ENCODE measurements at places on chromosomes 12 and 14.

GRCh38 chr14:29587046-29587445 lies 340.6 kb downstream of the PRKD1 start:
- DNase-seq, result no peak

- no peak for DNase-seq
These were observed 69.3 kb downstream of the COCH start for GRCh38 chr14:30943694-30944093.

DNA sequence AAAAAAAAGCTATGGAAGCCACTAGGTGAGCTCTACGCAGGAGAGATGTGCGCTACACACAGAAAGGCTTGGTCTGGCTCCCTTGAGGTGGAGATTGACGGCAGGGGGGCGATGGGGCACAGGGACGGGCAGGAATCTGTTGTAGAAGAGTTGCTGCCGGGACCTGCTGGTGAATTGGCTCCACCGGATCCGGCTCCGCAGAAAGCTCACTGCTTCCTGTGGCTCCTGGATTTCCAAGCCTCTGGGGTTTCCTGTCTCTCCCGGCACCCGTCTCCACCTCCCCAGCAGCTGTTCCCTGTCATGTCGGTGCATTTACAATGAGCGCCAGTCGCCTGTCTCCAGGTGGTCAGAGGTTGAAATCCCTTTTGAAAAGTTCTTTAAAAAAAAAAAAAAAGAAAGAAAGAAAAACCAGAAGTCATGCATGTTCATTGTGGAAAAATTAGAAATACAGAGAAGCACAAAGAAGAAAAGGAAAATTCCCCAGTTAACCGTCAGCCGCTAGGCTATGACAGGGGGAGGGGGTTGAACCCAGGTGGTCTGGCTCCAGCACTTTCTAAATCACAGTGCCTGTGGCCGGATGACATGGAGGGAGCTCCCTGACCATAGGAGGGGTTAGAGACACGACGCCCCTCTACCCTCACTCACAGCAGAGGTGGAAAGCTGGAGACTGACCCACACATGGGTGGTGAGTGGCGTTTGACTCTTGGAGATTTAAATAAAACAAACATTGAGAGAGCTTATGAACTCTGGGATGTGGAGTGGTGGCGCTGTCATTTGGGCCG lies 20.8 kb downstream of the FAM222A start:
- peak; percentile 75 for DNase-seq

GRCh38 chr14:96592591-96593386 lies 90.6 kb downstream of the PAPOLA start:
- DNase-seq, result peak; percentile 77

DNA sequence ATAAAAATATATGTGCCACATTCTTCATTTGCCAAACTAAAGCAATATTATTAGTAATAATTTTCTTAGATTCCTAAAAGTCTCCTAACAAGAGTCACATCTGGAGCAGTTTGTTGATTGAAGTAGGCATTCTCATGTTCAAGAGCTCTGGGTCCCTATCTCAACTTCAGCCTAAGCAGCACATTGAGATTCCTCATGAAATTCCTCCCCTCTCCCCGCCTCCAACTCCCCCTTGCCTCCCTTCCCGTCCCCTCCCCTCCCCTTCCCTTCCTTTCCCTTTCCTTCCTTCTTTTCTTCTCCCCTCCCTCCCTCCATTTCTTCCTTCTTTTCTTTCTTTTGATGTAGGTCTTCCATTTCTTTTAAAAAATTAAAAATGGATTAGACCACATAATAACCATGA lies 48.7 kb upstream of the NAV3 start:
- no peak for DNase-seq

- no peak for DNase-seq
These were observed 52.0 kb downstream of the KCNMB4 start for GRCh38 chr12:70418101-70418500.

DNA sequence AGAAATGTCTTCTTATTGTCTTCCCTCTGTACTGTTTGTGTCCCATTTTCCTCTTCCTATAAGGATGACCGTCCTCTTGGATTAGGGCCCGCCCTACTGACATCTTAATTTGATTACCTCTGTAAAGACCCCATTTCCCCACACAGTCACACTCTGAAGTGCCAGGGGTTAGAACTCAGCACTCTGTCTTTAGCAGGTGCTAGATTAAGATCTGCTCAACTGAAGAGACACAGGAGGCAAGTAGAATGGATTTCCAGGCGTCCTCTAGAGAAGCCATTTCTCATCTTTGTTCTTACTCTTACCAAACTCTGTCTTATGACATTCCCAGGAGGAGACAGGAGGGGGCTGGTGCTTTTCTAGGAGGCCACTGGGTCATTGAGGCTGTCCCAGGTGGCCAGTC lies 50.8 kb downstream of the VCPKMT start:
- no peak for DNase-seq

GRCh38 chr12:104426926-104427546 lies 29.7 kb upstream of the CHST11 start:
- no peak for DNase-seq

DNA sequence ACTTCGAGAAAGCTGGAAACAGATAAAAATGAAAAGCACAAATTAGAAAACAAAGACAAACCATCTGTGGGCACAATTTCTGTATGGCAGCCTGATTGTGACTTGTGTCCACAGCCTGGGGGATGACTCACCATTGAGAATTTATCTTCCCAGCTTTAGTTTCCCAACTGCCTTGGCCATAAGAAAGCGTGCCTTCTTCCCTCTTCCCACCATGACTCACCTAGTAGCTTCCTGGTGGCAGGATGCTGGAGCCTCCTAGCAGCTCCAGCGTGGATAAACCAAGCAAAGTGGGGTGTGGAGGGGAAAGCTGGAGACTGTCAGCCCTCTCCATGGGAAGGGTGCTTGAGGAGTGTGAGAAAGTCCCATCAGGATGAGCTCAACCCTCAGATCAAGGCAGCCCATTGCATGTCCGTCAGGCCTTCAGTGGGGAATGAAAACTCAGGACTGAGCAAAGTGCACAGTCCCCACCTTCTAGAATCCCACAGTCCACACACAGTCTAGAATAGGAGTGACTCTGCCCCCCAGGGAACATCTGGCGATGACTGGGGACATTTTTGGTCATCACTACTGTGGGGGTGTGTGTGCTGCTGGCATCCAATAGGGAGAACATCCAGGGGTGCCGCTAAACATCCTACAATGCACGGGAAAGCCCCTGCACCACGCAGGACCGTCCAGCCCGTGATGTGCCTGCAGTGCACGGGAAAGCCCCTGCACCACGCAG lies 22.4 kb upstream of the SERPINA6 start:
- no peak for DNase-seq

DNA sequence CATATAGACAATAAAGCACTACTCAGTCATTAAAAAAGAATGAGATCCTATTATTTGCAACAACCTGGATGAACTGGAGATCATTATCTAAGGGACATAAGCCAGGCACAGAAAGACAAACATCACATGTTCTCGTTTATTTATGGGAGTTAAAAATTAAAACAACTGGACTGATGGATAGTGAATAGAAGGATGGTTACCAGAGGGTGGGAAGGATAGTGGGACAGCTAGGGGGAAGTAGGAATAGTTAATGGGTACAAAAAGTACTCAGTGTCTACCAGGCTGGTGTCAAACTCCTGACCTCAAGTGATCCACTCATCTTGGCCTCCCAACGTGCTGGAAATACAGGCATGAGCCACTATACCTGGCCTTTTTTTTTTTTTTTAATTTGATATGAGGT lies 56.7 kb upstream of the KTN1 start:
- no peak for DNase-seq

GRCh38 chr12:76946446-76946845 lies 67.6 kb upstream of the CSRP2 start:
- no peak for DNase-seq

GRCh38 chr14:89378119-89378518 lies 38.9 kb downstream of the FOXN3 start:
- DNase-seq, result no peak

DNA sequence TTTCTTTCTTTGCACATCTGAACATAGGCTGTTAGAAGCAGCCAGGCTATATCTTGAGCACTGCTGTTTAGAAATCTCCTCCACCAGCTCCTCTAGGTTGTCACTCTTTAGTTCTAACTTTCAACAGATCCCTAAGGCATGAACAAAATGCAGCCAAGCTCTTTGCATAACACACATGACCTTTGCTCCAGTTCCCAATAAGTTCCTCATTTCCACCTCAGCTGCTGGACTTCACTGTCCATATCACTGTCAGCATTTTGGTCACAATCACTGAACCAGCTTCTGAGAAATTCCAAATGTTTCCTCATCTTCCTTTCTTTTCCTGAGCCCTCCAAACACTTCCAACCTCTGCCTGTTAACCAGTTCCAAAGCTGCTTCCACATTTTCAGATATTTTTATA lies 27.6 kb upstream of the C14orf132 start:
- DNase-seq, result no peak

DNA sequence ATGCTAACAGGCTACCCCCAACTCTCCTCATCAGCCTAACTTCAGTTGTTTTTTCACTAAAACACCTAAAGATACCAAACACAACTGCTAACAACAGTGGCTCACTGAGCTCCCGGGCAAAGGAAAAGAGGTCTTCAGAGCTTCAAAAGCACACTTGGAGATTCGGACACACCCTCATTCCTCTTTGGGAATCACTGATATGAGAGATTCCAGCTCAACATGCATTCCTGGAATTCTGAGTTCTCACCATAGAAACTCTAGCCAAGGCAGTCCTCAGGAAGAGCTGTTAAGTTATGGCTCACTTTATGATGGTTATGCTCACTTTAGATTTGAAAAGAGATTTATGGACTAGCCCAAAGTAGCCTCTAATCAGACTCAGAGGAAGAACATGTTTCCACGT lies 40.1 kb downstream of the STXBP6 start:
- no peak for DNase-seq

DNA sequence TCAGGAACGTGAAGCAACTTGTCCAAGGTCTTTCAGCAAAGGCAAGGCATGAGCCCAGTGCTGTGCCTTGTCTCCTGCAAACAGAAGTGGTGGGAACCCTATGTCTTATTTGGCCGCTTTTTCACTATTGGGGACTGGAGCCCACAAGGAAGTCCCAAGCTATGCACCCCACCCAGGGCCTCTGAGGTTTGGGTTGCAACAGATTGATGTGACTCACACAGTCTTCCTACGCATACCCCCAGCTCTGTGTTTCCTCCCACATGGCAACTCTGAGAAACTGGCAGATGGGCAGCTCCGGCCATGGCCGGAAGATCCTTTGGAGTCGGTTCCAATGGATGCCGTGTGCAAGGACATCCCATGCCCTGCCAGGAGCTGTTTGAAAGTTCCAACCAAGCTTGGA lies 28.3 kb upstream of the CMKLR1 start:
- DNase-seq, result no peak

GRCh38 chr14:66651536-66652220 lies 143.7 kb downstream of the GPHN start:
- DNase-seq, result no peak

- no peak for DNase-seq
These were observed 21.2 kb downstream of the GOLGA3 start for GRCh38 chr12:132807295-132808092.

- no peak for DNase-seq
These were observed 4.4 kb upstream of the M6PR start for GRCh38 chr12:8953773-8954402.

- DNase-seq, result no peak
These were observed 68.4 kb upstream of the FLRT2 start for GRCh38 chr14:85461432-85462133.

- DNase-seq, result no peak
These were observed 310.0 kb upstream of the DDHD1 start for GRCh38 chr14:53462931-53463778.

- no peak for DNase-seq
These were observed 553 bp downstream of the CLEC14A start for GRCh38 chr14:38255408-38255672.

- no peak for DNase-seq
These were observed 104.3 kb upstream of the TMCC3 start for GRCh38 chr12:94754653-94755052.

- DNase-seq, result no peak
These were observed 3.0 kb upstream of the KRT3 start for GRCh38 chr12:52798671-52799504.

GRCh38 chr12:20368651-20369304 lies 441 bp downstream of the PDE3A start:
- no peak for DNase-seq

DNA sequence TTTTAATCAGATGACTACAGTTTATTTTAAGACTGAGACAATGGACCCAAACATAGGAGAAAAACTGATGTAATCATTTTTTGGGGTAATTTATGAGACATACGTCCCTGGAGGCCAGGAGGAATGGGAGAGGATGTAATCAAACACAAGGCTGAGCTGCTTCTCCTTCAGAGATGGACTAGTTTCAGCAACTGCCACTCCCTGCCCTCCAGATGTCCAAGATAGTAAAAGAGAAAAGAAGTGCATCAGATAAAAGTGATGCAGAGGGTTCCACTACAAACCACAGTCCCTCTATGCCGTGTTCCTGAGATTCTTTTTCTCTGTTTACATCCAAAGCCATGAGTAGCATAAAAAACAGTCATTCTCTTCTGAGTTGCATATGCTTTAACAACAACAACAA lies 101.1 kb downstream of the DACT1 start:
- no peak for DNase-seq

GRCh38 chr12:125971981-125972380 lies 906.7 kb downstream of the AACS start:
- no peak for DNase-seq

- DNase-seq, result no peak
These were observed 245.8 kb upstream of the PDZRN4 start for GRCh38 chr12:40942326-40942725.

DNA sequence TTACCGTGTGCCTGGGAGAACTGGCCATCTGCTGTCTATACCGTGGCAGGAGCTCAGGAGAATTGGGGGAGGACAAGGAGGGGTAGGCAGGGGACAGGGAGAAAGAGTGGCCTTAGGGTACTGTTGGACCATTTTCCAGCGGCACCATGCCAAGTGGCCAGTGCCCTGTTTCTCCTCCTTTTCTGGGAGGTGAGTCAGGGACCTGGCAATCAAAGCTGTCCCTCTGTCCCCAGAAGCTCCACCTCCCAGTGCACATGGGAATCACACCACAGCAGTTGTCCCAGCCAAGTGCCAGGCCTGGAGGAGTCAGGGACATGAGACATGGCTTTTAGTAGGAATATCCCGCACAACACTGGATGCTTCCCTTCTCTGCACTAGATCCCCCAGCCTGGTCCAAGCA lies 118.0 kb downstream of the GCH1 start:
- DNase-seq, result no peak

All from eye (tissue), 1 donor.